Progenitor cell of endocrine pancreas (in vitro differentiated cells): ENCODE measurements at places on chromosomes 2 and 18. TPM values are rescaled to one million over a fixed set of nuclear protein-coding genes. Genes with fewer than 3 reads are reported as not detected.

POTEJ gene
- total RNA-seq, result 0.19 and 0.24 TPM in 2 replicates

PREPL gene
- total RNA-seq, result 42.6 and 45.6 TPM in 2 replicates

CNDP1 gene
- total RNA-seq, result 0.29 and 0.38 TPM in 2 replicates

DNA sequence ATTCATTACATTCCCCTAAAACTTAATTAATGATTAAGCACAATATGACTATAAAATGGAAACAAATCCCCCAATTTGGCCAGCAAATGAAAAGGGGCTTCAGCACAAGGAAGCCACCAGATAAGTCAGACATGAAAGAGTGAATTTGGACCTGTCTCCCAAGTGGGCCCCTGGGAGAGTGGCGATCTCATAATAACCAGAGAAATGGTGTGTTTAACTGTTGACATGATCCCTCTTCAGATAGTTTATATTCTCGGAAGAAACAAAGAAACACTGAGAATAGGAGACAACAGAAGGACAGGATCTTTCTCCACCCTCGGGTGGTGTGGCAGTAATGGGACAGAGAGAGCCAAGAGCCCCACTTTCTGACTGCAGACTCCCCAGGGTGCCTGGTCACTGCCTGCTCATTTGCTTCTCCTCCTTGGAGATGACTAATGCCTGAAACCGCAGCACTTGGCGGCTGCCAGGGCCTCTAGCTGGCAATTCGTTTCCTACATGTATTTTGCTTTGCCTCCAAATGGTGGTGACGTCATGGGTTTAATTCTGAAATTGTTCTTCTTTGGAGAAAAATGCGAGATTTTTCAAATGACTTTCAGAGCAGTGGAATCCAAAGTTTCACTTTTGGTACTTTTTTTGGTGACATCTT, 46.4 kb upstream of the SPP2 start:
- DNase-seq, result no peak

DNA sequence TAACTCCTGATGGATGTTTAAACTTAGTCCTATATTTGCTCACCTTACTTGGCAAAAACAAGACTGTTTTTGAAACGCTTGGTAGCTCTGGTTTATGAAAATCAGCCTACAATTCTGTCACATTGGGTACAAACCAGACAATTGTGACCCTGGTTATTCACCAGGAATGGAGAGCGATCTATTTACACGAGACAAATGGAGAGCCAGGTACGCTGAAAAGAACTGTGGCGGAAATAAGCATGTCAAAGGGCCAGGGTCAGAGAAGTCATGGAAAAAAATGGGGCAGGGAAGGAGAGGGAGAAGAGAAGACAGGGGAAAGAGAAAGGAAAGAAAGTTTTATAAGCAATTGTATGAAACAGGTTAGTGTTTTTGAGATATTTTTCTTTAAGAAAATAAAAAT, 119.5 kb upstream of the ZFP36L2 start:
- DNase-seq, result no peak

- no peak for DNase-seq
Measured at GRCh38 chr2:133787207-133787606, 218.9 kb upstream of the NCKAP5 start.
